ENCODE measurements at places on chromosomes 11 and 22.

GRCh38 chr22:46584081-46584921 is 35.9 kb upstream of the GRAMD4 start:
- DNase-seq = no peak

DNA sequence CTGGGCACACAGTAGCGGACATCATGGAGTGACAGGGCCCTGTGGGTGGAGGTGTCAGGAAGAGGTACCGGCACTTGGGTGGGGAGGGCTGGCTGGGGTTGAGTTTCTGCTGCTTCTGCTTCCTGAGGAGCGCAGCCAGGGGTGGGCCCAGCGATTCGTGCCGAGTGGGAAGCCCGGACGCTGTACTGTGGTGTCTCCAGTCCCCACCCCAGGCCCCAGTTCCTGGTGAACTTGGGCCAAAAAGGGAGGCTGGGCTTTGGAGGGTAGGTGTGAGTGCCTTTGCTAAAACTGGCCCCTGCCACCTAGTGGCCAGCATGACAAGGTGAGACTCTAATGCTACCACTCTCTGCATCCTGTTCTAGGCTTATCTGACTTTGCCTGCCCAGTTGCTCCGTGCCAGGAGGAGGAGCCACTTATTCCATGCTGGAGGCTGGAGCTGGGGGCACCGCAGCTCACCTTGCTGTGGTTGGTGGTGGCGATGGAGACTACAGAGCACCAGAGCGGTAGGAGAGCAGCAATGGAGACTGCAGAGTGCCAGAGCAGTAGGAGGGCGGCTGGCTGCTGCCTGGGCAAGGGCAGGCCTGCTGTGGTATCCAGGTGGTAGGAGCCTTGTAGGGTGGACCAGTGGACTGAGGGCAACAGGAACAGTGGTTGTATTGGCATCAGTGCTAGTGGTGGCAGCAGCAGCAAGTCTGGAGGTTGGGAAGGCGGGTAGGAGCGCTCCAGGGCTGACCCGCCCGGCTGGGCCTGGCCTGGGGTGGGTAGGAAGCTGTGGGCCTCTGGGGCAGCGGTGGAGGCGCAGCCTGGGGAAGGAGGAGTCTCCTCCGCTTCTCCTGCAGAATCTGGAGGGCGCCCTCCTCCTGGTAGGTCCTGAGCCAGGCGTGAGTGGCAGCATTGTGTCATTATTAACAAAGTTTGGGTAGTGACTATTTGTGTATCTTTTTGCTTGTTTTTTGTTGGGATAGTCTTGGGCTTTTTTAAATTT is 2.2 kb upstream of the RFPL2 start:
- DNase-seq = no peak

DNA sequence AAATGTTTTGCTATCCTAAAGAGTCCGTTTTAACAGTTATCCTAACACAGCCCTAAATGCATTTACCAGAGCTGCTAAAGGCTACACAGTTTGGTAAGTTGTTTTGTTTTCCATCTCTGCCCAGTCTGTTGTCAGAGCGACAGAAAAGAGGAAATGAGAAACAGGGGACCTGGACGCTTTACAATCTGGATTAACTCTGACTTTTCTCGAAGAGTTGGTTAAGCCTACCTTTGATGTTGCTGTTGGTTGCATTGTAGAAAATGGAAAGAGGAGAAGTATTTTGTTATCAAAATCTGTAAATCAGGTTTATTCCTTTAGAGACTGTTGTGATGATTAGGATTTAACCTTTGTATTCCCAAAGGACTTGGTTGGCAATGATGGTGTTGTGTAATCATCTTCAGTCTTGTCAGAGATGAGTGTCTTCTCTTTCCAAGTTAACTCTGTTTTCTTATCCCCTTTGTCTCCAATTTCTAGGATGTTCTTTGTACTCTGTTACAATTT is 481 bp downstream of the ANGPTL5 start:
- DNase-seq = no peak

GRCh38 chr11:7572001-7572712 is 58.4 kb downstream of the PPFIBP2 start:
- no peak for DNase-seq

- DNase-seq = peak; percentile 77
Observed at GRCh38 chr11:22337596-22338485, at the start of gene SLC17A6. Gene SLC17A6 (plus strand): TSS chr11:22338381. CDS start chr11:22338534, 153 bp downstream.

- no peak for DNase-seq
Observed at GRCh38 chr11:84671325-84671999, 955.7 kb downstream of the DLG2 start.
